Activated T-helper 1 cell treated with anti-CD3 and anti-CD28 coated beads, Interleukin-2, amount 50 U/mL, for 16 hours (primary cell): ENCODE measurements at places on chromosomes 4 and X.

GRCh38 chr4:7066006-7066405 lies 1.9 kb downstream of the GRPEL1 start:
- DNase-seq, result no peak

DNA sequence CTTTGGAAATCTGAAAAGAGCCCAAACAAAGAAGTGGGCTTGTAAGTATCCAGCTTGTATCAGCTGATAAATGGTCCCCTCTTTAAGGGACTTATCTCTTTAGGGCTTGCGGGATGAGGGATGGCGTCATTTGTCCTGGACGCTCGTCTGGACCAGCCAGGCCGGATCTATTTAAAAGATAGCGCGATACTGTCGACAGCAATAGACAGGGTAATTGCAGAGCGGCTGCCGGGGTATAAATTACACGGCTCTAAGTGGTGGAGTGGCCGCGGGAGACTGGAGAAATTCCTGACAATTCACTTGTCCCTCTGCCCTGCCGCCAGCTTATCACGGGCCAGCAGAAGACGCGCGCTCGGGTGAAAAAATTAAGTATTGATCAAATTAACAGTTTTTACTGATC lies 90.7 kb downstream of the FAM53A start:
- no peak for DNase-seq

GRCh38 chr4:57602141-57602540 lies 492.0 kb upstream of the IGFBP7 start:
- DNase-seq, result no peak

DNA sequence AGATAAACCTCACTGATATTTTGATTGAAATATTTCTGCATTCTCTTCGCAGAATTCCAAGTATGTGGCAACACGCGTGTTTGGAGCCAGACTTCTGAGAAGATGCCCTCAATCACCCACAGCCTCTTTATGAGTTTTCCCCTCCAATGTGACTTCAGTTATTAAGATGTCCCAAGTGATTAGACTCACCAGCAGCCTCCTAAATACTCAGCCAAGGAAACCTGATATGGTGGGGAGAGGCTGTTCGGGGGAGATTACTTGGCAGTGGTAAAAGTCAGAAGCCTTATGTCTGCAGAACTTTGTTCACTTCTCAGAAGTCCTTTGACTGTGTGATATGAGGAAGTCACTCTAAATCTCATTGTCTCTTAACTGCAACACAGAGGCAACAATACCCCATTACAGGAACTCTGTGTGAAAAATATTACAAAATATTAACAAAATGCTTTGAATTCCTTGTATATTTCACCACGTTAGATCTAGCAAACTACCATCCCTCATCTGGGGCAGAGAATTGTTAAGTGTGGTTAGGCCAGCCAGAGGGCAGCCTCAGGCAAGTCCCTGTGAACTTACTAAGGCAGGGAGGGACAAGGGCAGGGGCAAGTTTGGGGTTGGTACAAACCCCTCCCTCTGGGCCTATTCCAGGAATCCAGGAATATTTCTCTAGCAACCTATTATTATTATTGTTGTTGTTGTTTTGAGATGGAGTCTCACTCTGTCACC lies 151.4 kb upstream of the USP9X start:
- DNase-seq, result no peak

DNA sequence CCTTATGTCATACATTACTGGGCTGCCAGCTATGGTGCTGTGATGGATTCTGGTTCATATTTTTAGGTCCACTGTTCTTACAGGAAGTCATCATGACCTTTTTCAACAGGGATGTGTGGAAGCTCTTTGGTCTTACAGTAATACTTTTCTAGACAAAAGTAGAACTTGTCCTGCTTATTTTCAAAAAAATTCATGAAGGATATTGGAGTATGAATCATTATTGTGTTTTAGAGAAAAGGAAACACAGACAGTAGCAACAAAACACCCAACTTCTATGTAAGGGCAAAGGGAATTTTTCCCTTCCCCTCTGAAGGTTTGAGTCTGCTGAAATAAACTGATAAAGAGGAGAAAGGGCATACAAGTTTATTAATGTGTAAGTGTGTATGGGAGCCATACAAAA lies 54.7 kb upstream of the FAM9C start:
- DNase-seq, result no peak

DNA sequence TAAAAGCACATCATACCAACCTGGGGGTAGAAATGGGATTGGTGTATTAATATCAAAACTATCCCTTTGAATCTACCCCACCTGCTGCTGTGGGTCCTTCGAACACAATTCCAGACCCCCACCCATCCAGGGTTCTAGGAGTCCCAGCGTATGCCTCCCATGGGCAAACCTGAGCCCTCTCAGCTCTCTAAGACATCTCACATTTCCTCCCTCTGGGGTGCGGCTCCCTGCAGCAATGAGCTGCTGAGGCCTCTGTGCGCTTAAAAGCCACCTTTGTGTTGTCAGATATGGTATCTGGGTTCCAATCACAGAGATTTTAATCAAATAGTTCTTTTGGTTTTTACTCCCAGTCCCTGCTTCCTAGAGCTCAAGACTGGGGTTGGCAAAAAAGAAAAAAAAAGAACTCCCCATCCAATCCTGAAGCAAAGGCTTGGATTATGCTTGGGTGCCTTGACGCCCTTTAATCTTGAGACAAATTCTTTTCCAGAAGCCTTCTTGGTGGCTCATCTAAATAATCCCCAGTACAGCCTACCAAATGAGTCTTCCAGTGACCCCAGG lies 37.5 kb upstream of the NOCT start:
- DNase-seq, result no peak

DNA sequence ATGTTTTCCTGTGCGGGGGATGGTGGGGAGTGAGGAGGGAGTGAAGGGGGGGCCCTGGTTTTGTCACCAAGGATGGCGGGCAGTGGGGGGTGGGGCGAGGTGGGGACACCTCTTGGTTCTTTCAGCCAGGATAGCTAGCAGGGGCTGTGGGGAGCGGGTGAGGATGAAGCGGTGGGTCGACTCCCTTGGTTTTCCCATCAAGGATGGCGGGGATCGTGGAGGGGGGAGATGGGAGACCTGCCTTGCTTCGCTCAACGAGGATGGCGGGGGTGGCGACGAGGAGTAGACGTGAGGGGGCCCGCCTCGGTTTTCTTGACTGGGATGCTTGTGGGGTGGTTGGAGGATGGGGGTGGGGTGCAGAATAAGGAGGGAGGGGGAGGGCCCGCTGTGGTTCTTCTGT lies 643 bp downstream of the FHL1 start:
- no peak for DNase-seq

DNA sequence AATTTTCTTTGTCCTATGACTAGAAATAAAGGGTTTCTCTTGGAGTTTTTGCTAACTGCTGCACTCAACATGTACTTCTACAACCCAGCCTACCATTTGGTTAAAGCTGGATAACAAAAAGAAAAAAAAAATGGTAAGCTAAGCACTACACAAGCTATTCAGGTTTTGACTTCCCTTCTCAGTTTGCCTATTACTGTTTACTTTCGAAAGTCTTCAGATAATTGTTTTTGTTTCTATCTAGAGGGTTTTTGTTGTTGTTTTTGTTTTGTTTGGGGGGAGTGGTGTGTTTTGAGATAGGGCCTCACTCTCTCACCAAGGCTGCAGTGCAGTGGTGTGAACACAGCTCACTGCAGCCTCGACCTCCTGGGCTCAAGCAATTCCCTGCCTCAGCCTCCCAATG lies 46.6 kb downstream of the CLOCK start:
- no peak for DNase-seq

GRCh38 chrX:68018248-68019203 lies 414.8 kb downstream of the OPHN1 start:
- no peak for DNase-seq

DNA sequence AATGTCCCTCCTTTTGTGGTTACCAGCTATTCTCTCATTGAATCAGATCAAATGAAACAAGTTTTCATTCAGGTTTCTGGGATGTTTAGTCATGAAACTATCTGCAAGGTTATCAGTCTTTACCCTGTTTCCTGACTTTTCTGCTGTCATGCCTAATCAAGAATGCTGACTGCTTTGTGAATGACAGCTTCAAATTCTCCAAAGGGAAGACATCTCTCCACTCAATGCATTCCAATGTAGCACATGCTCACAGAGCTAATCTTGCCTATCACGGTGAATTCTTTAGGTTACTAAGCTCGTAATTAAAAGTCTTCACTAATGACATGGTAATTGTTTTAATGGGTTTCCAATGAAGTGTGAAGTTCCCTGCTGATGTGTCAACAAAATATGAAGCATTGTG lies 1068.5 kb downstream of the PCDH7 start:
- DNase-seq, result no peak

DNA sequence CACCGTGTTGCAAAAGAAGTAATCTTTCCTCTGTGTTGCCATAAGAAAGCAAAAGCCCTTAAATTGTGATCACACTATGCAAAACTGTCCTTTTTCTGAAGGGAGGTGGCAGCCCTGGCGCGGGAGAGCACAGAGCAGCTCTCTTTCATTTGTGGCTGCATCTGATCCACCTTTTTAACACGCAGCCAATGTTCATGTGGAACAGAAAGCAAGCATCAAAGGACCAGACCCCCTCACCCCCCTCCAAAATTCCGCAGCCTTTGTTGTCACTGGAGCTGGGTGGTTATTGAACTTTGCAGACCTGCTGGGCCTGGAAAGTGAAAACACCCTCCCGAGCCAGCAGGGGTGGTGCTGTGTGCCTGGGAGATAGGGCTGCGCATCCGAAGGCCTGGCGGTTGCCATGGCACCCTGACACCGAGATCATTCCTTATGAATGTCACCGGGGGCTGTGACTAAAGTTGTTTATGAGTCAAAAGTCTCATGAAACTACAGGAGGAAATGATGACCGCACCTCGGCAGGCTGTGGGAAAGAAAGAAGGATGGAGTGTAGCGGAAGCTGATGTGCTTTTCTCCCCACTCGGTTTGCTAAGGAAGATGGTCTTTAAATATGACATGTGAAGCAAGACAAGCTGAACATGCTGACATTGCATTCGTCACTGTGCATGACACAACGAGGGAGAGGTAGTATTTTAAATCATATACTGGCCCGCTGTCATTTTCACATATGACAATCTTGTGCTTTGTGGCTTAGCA lies 367.4 kb downstream of the UNC5C start:
- no peak for DNase-seq

DNA sequence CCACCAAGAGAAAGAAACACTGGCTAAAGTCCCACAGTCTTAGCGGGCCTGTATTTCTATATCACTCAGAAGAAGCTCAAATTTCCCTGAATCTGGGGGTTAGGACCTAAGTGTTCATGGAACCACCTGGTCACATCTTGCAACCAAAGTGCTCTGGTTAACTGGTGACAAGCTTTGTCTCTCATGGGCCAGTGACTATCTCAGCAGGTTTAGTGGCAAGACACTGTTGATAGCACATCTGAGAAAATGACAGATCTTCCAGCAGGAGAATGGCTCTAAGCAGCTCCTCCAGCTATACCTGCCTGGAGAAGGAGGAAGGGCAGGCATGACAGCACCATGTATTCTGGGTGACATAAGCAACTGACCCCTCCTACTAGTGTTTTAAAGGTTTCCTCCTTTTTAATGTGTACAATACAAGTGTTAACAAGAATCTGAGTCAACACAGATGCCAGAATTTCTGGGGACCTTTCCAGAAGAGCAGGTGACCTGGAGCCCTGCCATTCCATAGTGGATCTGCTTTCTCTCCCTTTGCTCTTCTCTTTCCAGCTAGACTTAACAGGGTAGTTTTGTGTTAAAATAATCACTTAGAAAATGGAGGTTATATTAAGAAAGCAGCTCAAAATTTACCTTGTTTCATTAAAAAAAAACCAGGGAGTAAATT lies 17.3 kb upstream of the QRFPR start:
- DNase-seq, result no peak

GRCh38 chr4:182449186-182449929 lies 206.2 kb downstream of the TENM3 start:
- DNase-seq, result no peak

GRCh38 chr4:15901007-15901406 lies 37.5 kb downstream of the FGFBP1 start:
- DNase-seq, result no peak

- DNase-seq, result no peak
These were observed 81.5 kb upstream of the MAPK10 start for GRCh38 chr4:86441175-86441936.

GRCh38 chrX:109534933-109535332 lies 1.7 kb upstream of the NXT2 start:
- no peak for DNase-seq

DNA sequence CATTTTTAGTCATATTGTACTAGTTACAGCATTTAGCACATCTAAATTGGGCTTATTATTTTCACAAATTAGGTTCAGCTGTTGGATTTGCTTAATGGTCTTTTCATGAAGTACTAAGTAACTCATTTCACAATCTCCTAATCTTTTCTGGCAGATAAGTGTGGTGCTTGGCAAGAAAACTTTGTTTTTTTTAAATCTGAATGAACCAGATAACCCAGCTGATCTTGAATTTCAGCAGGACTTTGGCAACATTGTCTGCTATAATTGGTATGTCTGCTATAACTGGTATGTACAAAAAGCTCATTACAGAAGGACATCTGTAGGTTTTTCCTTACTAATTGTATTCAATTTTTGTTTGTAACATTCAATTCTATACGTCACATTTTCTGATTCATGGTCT lies 22.7 kb downstream of the WDR19 start:
- DNase-seq, result no peak

- DNase-seq, result no peak
These were observed 67.8 kb downstream of the WFS1 start for GRCh38 chr4:6337331-6337935.

- no peak for DNase-seq
These were observed 316.1 kb downstream of the KCTD8 start for GRCh38 chr4:44132526-44132925.

GRCh38 chr4:9820343-9820742 lies 38.9 kb downstream of the DRD5 start:
- DNase-seq, result no peak

DNA sequence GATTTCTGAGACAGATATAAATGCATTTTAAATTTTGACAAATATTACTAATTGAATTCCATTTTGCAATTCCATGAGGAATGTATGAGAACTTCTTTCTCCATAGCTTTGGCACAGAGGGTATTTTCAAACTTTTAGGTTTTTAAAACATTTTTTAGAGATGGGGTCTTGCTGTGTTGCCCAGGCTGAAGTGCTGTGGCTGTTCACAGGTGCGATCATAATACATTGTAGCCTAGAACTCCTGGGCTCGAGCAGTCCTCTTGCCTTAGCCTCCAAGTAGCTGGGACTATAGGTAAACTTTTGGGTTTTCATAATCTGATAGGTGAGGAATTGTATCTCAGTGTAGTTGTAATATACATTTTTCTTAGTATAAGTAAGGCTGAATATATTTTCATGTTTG lies 53.4 kb downstream of the ANXA3 start:
- no peak for DNase-seq
